Cardiac fibroblast (primary cell): ENCODE measurements at places on chromosomes 12 and 14.
A peak's percentile ranks its signal among the peaks of the same experiment; 100 is the strongest.

DNA sequence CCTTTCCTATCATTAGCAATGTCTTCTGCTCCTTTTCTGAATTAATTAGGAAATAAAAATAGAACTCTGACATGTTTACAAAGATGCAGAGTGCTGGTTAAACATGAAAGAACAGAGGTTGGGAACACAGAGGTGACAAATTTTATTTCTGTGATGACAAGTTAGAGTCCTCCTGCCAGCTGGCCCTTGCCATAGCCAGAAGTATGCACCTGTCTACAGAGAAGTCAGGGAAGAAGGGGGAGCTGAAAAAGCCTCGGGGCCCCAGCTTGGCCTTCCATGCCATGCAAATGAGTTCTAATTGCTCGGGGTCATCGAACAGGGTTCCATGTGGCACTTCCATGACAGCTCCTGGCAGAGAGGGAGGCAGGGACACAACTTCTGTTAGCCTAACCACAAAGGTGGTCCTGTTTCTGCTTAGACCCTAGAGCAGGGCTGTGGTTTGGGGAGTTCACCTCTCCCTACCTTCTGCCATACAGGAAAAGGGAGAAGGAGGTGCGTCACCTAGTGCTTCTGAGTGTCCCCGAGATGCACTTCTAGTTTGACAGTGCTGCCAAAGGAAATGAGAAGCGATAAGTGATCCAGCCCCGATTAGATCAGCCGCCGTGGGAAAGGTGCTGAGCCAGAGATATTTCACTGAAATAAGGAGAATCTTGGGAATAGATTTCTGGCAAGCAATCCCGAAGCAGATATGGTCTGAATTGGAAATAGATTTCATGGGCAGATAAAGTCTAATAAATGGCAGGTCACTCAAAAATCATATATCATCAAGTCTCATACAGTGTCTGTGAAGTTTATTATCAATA lies 155.8 kb upstream of the FOXN3 start:
- no peak for DNase-seq

DNA sequence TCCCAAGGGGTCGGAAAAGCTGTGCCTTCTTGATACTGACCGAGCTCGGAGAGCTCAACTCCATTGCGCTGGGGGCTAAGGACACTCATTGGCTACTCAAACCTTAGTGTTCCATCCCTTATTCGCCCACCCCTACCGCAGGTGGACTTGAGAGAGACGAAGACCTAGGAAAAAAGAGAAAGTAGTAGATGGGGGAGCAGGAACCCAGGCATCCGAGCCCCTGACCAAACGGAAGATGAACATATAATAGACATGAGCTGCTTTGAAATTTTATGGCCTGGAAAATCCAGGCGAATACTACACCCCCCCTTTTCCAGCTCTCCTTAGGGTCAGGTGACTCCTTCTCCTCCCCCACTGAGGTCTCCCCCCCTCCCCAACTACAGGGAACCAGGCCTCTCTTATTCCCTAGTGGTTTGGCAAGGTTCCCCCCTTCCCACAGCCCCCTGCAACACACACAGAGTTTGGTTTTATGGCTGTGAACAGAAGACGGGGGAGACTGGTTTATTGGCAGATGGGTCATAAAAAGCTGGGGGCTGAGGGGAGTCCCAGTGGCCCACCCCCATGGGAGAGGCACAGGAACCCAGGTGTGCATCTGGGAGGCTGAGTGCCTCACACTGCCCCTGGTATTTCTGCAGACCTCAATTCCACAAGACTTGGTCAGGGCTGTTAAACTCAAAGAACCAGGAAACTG lies 1.6 kb downstream of the GDF11 start:
- no peak for DNase-seq

GRCh38 chr14:81471062-81471461 lies 62.6 kb downstream of the SEL1L start:
- DNase-seq: no peak

- no peak for DNase-seq
Observed at GRCh38 chr12:12548713-12549112, 13.9 kb downstream of the DUSP16 start.

- DNase-seq: no peak
Observed at GRCh38 chr12:1622406-1622805, 6.6 kb upstream of the WNT5B start.

- peak; percentile 78 for DNase-seq
Observed at GRCh38 chr14:80055667-80056496, 155.4 kb downstream of the DIO2 start.

- DNase-seq: peak; percentile 84
Observed at GRCh38 chr12:99911081-99911480, 73.7 kb downstream of the ANKS1B start.

GRCh38 chr14:74502236-74503019 lies 8.9 kb downstream of the ISCA2 start:
- peak; percentile 64 for DNase-seq

DNA sequence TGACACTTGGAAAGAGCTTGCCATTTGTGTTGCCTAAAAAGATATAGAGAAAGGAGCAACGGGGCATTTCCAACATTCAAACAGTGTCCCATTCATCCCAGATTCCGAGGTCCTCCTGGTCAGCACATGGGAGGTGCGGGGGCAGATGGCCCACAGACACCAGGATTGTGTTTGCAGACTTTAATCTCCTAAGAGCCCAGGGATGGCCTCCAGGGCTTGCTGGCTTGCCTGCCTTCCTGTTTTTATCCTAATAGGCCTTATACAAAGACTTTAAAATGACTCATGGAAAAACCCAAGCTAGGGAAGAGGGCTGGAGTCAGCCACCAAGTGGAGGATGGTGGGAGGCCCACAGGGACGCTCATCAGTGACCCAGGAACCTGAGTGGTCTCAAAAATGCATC lies 21.5 kb upstream of the FAM181A start:
- DNase-seq: no peak

DNA sequence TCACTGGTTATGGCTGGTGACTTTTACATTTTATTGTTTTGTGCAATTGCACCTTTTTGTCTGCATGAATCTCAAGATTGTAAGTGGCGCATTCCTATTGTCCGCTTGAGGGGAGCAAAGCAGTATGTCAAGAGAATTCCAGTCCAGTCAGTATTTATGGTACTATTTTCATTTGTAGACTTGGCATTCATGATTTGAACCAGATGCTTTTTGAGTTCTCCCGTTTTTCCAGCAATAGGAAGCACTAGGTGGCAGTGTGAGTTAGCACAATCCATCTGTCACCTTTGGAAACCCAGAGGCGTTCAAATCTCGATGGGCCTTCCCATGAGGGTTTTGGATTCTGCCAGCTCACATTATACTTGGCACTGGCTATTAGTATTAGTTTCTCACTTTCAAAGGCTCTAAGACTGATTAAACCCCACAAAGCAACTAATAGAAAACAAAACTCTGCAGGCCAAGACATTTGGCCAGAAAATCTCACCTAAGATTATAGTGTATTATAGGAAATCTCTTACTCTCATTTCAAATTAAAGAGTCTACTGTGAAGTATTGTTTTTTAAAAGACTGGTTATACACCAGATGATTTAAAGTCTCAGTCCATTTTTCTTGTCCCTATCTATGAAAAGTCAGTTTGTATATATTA lies 2.2 kb downstream of the DACT1 start:
- DNase-seq: peak; percentile 94

DNA sequence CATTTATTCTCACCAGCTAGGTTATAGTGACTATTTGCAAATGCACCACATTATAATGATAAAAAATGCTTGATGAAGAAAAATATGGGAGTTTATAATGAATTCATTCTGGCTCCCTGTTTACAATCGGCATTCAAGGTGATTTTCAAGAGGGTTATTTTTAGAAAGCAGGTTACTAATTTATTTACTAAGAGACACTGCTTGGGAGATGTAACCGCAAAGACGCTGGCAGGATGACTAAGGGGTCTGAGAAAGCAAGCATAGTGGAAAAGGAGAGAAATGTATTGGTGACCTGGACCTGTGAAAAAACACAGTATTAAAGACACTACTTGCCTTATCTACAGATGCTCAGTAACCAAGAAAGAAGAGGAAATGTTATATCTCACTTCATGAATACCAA lies 13.3 kb upstream of the PITPNM2 start:
- DNase-seq: no peak

DNA sequence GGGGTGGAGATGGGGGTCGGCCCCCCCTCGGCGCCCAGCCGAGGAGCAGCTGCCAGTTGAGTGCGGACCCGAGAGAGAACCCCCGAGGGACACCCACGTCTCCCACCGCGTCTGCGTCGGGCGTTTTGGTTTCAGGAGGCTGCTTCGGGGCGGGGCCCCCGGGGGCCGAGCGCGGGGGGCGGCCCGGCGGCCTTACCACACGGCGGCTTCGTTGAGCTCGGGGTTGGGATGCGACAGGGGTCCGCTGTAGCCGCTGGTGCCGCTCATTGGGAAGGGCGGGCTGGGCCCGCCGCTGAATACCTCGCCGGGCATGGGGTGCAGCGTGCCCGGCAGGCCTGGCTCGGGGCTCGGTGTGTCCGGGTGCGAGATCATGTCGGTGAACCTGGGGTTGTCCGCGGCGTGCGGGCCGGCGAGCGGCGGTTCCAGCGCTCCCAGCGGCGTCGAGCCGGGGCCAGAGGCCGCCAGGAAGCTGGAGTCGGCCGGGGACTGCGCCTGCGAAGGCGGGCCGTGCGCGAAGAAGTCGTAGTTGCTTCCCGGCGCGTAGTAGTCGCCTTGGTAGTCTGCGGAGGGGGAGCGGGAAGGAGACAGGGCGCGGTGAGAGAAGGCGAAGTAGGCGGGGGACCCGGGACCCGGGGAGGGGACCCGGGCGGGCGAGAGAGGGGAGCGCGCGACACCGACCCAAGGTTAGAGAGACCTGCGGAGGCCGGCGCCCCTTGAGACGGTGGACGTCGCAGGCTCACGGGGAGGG lies 8.5 kb downstream of the LHX5 start:
- DNase-seq: no peak

DNA sequence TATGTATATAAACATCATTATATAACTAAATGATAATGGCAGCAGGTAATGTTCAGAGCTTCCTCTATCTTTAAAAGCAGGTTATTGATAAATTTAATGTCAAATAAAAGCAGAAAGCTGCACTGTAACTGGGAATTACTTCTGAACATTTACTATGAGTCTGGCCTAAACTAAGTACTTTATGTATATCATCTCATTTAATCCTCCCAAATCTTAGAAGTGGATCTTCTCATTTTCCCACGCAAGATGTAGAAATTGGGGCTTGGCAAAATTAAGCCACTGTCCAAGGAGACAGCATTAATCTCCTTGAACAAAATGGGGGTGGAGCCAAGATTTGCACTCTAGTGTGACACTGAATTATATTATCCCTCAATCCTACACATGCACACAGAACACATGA lies 5.7 kb downstream of the NIN start:
- DNase-seq: no peak

DNA sequence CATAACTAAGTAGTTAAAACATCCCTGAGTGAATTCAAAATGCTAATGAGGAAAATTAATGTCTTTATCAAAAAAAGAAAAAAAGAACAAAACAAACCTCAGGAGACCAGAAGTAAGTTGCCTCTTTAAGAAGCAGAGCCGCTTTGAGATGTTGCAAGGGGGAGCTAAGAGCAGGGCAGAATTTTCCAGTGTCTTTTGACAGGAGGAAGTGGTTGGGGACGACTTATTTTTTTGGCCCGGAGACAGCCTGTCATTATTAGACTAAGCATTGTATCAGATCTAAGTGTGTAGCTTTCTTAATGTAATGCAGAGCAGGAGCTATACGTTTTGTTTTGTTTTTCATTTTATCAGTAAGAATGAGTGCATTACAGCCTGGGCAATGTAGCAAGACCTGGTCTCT lies 206.6 kb downstream of the CACNA1C start:
- DNase-seq: peak; percentile 22

- DNase-seq: no peak
Observed at GRCh38 chr12:89225401-89225800, 126.9 kb downstream of the DUSP6 start.

DNA sequence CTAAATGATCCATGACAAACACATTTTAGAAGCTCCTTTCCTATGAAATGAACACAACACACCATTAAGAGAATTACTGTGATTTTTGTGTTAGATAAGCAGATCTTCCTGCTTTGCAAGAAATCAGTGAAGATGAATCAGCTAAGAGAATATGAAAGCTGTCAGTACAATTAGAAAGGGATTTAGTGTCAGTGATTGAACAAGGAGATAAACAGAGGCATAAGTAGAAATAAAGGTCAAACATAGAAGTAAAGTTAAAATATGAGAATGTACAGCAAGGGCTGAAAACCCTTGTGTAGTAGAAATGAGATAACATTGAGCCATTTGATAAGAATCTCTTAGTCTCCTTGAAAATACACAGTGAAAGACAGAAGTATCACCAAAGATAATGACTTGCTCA lies 21.4 kb upstream of the SLC16A7 start:
- no peak for DNase-seq

DNA sequence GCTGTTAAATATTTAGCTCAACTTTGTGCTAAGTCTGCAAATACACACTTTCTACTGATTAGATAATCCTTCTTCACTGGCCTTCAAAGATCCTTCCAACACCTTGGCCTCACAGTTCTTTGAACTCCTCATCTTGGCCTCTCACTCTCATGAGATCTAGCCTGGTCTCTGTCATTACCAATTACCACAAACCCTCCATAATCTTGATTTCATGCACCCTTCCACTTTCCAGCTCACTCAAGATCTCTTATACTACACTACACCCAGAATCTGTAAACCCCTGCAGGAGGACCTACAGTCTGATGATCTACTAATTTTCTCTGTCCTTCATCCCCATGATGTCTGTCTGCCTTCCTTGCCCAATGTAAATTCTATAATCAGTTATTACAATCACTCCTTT lies 71.1 kb downstream of the DUSP16 start:
- DNase-seq: no peak

DNA sequence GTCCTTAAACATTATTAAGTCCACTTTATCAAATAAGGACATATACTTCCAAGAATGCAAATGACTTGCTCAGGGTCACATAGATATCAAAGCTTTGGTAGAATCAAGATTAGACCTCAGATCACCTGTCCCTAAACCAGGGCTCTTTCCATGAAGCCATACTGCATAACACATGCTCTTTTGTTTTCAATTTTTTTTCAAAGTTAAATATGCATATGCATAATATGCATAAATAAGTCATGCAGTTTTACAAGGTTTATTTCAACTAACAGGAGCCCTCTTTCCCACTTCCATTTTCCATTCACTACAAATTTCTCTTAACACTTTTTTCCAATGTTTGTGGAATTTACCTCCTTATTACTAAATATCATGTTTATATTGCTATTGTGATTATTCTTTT lies 53.1 kb downstream of the SIX1 start:
- no peak for DNase-seq
